Left colon (tissue), 2 donors: ENCODE measurements at places on chromosomes 4 and X.

GRCh38 chrX:45771560-45772340 lies 571.1 kb upstream of the DIPK2B start:
- no peak for DNase-seq

GRCh38 chr4:52045028-52045427 lies 6.1 kb upstream of the SPATA18 start:
- no peak for DNase-seq

- no peak for DNase-seq
Observed at GRCh38 chr4:145301386-145302080, 121.1 kb upstream of the OTUD4 start.

DNA sequence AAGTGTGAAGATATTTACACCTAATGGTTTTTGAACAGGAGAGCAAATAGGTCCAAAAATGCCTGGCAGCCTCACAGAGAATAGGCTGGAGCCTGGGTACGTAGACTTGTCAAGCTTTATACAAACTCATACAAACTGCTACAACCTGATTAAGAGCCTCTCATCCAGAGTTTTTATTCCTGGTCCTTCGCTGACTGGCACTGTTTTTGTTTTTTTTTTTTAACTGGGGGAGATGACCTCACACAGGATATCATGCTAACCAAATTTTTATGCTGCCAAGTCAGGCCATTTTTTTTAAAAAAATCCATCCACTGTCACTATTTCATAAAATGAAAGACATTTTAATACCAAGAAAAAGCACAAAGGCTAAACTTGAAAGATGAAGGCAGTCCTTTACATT lies 1.9 kb downstream of the FAM114A1 start:
- DNase-seq: no peak

DNA sequence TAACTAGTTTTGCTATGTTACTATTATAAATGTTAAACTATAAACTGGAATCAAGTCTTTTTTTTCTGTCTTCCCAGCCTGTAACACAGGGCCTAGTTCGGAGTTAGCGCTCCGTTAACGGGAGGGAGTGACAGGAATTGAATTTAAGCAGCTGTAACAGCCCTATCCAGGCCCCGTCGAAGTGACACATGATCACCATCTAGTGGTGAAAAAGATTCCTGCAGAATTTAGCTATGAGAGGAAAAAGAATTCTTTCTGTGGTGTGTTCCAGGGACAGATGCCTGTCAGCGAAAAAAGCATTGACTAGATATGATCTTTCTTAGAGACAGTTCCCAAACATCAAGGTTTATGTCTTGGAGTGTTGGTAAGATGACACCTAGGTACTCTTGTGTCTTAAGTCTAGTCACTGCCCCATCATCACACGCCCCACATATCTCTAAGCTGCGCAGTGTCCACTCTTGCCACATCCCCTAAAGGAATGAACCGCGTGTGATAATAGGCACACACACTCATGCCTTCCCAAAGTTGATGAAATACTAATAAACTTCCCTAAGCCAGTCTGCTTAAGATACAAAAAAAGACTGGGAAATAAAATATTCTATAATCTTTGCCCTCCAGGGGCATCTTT lies 2.1 kb downstream of the GAB3 start:
- DNase-seq: no peak

- DNase-seq: no peak
Observed at GRCh38 chr4:89837993-89838390, 1.0 kb upstream of the SNCA start.

DNA sequence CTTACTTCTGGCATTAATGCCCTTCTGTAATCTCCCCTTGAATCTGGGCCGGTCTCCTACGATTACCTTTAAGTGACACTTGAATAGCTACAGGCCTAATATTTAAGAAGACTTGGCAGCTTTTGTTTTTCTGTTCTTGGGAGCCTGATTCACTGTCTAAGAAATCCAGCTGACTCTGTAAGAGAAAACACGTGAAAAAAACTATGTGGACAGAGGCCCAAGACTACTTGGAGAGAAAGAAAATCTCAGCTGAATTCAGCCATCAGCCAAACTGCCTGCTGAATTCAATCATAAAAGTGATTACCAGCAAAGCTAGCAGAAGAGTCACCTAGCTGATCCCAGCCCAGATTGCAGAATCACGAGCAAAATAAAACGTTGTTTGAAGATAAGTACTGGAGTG lies 521.2 kb downstream of the MID1IP1 start:
- DNase-seq: no peak

GRCh38 chrX:111444881-111445280 lies 32.9 kb upstream of the DCX start:
- no peak for DNase-seq

GRCh38 chr4:8312069-8312445 lies 42.5 kb downstream of the HTRA3 start:
- DNase-seq: no peak

DNA sequence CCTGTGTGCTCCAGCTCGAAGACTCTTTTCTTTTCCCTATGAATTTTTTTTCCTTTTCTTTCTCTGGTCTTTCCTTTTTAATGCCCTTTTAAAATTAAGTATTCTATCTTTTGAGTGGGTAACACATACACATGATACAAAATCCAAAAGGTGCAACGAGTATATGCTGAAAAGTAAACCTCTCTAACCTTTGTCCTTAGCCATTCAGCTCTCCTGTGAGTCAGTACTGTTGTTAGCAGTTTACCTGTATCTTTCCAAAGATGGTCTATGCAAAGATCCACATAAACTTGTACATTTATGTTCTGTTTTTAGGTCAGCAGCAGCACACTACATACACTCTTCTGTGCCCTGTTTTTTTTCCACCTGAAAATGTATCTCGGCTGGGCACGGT lies 28.7 kb downstream of the SLC25A43 start:
- DNase-seq: no peak
